Ovary (tissue), 10 donors: ENCODE measurements at places on chromosomes 4 and X. TPM values are rescaled to one million over a fixed set of nuclear protein-coding genes. Genes with fewer than 3 reads are reported as not detected.

Gene SCOC
- 43.4 TPM for total RNA-seq

Gene IQSEC2
- total RNA-seq, result 17.2 TPM

Gene GAB3
- 1.1 TPM for total RNA-seq

Gene SPANXB1
- total RNA-seq, result not detected

DNA sequence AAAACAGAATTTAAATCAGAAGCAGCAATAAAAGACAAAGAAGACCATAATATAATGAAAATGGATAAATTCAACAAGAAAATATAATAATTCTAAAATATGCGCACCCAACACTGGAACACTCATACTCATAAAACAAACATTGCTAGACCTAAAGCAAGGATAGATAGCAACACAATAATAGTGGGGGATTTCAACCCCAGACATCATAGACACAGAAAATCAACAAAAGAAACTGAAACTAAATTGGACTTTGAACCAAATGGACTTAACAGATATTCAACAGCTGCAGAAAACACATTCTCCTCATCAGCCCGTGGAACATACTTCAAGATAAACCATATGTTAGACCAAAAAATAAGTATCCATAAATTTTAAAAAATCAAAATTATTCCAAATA lies 1552.6 kb downstream of the C4orf33 start:
- DNase-seq, result no peak

DNA sequence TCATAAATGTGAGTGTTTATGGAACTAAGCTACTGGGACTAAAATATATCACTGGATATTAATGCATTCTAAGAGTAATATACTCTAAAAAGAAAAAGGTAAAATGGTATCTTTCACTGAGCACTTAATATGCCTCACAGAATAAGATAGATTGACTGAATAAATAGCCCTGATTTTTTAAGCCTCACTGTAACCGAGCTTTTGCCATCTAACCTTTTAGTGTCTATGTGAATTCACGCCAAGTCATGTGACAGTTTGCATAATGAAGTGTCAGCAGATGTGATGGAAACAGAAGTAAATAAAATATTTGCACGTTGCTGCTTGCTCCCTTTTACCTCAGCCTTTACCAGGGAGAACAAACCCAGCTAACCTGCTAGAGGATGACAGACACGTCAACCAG lies 119.7 kb upstream of the NWD2 start:
- DNase-seq, result no peak

DNA sequence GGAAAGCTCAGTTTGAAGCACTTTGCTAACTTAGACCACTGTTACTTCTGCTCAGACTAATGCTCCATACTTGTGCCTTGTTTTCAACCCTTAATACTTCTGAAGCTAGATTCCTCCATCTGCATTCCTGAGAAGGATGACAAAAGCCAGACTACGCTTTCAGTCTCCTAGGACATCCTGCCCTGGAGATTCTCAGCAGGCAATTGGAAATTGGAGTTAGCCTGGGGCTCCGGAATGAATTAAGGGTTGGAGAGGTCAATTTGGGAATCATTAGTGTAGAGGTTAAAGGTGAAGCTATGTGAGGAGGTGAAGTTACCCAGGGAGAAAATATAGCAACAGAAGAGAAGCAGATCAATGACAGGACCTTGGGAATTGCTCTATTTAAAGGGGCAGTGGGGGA lies 215.9 kb upstream of the MBNL3 start:
- no peak for DNase-seq

GRCh38 chr4:102867278-102868152 lies 1.3 kb upstream of the CISD2 start:
- no peak for DNase-seq

- no peak for DNase-seq
Observed at GRCh38 chr4:139300431-139301112, 733 bp upstream of the NAA15 start.

- no peak for DNase-seq
Observed at GRCh38 chr4:98673978-98674377, 15.6 kb upstream of the TSPAN5 start.

DNA sequence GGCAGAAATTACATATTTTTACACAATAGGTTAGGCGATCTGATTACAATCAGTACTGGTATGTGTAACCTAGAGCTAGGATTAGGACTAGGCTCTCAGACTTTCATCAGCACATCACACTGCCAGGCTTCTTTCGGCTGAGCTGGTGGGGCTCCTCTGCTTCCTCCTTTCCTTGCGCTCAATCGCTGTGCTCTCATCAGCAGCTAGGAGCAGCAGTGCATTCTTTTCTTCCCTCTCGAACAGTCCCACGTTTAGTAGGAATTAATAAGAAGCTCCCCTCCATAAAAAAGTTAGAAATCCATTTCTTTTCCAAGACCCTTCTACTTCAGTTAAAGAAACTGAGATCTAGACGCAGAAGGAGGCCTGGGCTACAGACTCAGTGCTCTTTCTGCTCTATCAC lies 350.4 kb downstream of the SPRY1 start:
- no peak for DNase-seq

DNA sequence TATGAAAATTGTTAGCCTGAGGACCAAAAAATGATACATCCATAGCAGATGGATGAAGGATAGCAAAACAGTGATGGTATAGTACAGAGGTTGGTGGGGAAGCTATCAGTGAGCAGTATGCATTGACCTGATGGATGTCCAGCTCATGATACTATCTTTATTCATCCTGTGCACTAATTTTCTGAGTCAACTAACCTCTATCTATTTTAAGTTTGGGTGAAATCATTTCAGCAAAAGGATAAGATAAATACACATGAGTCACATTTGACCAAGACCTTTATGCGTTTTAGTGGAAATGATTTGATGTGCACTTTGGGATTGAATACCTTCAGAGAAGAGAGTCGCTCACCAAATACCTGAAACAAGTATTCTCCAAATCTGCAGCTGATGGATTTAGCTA lies 351.0 kb upstream of the NR3C2 start:
- no peak for DNase-seq

DNA sequence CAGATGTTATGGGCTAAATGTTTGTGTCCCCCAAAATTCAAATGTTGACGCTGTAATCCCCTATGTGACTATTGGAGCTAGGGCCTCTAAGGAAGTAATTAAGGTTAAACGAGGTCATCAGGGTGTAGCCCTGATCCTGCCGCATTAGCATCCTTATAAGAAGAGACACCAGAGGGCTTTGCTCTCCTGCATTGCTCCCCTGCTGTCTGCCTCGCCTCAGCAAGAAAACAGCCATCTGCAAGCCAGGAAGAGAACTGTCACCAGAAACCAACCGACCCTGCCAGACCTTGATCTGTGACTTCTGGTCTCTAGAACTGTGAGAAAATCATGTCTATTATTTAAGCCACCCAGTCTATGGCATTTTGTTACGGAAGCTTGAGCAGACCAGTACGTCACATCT lies 331.9 kb downstream of the DCTD start:
- no peak for DNase-seq

- no peak for DNase-seq
Observed at GRCh38 chr4:142121448-142122350, 485.3 kb downstream of the IL15 start.

- no peak for DNase-seq
Observed at GRCh38 chr4:139887376-139887802, 221.8 kb downstream of the MGST2 start.

GRCh38 chr4:170423137-170423536 lies 333.4 kb upstream of the AADAT start:
- DNase-seq, result no peak
